ENCODE measurements at places on chromosomes 7 and 10. TPM values are rescaled to one million over a fixed set of nuclear protein-coding genes. Genes with fewer than 3 reads are reported as not detected.

Gene C10orf95
- not detected for total RNA-seq

GRCh38 chr7:112199672-112200071 lies 6.5 kb downstream of the DOCK4 start:
- DNase-seq = no peak

DNA sequence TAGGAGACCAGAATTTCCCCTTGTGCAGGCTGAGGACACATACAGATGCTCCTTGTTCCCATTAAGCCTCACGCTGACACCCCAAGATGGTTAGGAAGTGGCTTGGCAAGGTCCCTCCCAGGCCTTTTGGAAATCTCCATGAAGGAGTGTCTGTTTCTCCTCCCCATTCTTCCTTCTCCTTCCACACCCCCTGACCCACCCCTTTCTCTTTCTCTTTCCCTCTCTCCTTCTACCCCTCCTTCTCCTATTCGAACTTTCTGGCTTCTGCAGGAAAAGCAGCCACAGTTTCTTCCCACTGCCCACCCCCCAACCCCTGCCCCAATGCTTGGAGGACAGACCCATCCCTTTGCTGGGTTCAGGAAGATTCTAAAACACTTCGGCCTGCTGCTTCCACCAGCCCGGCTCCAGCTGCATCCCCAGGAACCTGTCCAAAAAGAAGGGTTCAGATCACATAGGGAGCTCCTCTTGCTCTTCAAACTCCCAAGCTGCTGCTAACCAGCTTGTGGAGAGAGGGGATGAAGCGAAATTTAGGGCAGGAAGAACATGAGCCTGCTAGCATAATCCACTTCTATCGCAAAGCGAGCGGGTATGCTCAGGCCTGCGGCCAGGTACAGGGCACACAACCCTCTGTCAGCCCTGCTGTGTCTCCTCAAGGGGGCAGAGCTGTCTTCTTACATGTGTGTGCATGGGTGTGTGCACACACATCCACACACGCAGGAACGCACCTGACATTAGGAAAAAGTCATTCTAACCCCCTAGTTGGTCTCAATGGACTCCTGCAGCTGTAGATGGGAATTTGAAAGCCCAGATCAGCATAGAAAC lies 80.4 kb downstream of the PPP1R3C start:
- DNase-seq = peak; percentile 29

DNA sequence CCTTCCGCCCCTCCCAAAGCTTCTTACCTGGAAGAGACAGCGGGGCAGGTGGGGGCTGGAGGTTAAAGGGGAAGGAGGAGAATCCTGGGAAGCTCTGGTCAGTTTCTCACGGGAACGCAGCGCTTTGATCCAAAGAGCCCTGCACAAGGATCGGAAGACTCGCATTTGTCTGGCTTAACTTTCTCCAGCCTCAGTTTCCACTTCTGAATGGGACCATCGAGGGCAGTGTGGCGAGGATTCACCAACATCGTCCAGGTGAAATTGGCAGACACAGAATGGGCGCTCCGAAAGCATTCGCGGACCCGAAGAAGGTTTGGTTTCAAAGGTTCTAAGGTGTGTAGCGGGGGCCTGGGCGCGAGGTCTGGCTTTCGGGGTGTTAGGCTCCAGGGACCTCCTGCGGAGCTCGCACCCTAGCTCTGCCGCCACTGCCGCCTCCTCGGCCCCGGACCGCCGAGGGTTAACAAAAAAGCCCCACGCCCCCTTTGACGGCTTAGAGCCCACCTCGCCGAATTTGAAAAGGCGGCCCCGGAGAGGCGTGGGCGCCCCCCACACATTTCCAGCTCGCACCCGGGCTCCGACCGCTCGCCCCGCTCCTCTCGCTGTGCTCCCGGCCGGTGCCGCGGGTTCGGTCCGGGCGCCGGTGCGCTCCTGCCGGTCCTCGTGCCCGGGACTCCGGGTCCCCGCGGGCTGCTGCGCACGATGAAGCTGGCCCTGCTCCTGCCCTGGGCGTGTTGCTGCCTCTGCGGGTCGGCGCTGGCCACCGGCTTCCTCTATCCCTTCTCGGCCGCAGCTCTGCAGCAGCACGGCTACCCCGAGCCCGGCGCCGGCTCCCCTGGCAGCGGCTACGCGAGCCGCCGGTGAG lies at the start of gene COL26A1:
Gene COL26A1, plus strand, starts transcription at position 542 of the 862 bp plus-strand sequence. Its CDS starts 158 bp downstream, at position 700.
- DNase-seq = peak; percentile 24

DNA sequence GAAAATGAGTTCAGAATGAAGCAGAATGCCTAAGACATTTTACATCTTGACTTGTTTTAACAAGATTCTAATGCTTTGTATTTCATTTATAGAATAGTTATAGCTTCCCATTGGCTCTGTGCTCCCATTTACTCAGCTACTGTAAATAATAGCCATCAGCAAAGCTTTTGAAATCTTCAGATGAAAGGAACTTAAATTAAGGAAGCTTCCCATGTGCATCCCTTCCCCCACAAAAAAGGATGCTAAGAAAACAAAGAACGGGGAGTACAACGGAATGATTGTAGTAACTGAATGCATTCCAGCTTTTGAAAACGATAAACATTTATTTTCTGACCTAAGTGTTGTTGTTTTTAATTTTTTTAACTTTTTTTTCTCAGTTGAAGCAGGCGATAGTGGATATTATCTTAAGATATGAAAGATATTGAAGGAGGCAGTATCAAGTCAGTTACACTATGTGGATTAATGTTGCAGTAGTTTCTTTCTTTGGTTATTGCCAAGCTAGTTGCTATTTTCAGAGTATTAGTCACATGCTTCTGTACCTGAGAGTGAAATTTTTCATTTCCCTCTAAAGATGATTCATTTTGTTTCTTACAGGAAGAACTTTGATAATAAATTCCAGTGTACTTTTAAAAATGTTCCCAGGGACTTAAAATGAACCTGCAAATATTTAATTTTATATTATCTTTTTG lies 129.2 kb downstream of the KCND2 start:
- no peak for DNase-seq

Gene WNT2
- total RNA-seq = 0.14 TPM

- DNase-seq = no peak
These were observed 5.4 kb downstream of the TBATA start for GRCh38 chr10:70779511-70780369.

DNA sequence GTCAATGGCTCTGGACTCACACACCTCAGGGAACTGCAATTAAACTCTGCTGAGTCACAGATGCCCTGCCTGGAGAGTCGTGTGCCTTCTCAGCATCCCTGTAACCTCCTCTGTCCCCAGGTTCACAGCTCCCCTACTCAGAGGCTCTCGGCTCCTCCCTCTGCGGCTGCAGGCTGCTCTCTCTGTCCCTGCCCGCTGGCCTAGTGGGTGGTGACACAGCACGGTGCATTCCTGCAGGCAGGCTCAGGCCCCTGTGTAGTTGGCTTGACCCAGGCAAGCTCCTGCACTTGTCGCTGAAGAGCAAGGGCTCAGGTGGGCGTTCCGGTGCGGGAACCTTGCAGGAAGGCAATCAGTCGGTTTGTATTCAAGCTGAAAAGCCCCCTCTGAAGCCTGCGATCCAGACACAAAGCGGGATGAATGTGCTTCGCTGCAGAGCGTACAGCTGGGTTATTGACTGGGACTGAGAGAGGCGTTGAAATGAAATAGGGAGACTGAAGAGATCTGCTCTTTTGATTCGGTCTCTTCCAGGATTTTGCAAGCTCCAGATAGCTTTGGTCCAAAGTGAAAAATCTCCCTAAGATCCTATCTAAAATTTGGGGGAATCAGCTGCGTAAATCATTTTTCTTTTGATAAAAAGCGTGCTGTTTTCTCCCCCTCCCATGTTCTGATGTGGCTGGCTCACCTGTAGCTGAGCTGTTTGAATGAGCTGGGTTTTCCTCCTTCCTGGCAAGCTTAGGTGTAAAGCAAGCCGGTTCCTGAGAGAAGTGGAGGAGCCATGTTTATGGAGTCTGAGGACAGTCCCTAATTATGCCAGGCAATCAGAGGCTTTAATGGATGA lies 208.7 kb upstream of the PHYHIPL start:
- DNase-seq = peak; percentile 18

DNA sequence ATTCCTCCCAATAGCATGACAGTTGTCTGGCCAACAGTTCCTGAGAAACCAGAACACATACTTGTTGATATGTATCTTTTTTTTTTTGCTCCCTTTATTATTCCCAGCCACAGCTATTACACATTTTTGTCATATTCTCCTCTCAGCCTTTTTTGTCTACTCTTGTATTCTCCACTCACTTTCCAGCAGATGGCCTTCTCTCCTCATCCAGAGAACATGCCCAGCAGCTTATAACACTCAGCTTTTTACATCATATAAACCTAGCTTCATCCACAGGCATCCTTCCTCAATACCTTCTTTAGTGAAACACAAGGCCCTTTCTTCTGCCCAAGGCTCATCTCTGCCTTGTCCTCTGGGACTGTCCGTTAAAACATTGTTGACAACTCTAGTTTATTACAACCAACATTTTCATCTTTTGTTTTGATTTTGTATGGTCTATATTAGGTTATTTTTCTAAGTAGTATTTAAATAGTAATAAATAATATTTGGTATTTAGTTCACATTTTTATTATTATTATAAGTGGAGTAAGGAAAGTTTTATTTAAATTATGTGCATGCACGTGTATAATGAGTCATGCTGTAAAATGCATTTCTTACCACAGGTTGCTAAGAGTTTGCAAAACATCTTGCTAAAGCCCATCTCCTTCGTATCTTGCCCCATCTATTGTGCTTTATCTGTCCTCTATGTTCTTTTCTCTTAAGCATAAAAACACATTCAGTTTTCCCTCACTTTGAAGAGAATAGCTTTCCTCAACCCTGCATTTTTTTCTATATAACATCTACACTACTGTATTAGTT lies 101.5 kb downstream of the ORC5 start:
- DNase-seq = no peak

GRCh38 chr7:123727071-123727837 lies 21.5 kb downstream of the WASL start:
- DNase-seq = no peak

Gene TAS2R4
- total RNA-seq = 0.25 TPM

GRCh38 chr10:48607356-48608278 lies 2.7 kb upstream of the ARHGAP22 start:
- no peak for DNase-seq

DNA sequence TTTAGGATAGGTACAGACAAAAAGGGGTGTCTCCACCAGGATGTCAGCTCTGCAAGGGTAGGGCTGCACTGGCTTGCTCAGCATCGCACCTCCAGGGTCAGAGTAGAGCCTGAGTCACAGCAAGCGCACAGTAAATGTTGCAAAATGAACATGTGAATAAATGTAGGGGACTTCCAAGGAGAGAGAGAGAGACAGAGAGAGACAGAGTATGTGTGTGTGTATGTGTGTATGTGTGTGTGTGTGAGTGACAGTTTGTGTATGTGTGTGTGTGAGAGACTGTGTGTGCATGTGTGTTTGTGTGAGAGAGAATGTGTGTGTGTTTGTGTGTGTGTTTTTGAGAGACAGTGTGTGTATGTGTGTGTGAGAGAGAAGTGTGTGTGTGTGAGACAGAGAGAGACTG lies 163.3 kb downstream of the RPS24 start:
- no peak for DNase-seq

GRCh38 chr7:132618271-132618955 lies 42.1 kb upstream of the PLXNA4 start:
- no peak for DNase-seq

Gene R3HCC1L
- 5.9 TPM for total RNA-seq

DNA sequence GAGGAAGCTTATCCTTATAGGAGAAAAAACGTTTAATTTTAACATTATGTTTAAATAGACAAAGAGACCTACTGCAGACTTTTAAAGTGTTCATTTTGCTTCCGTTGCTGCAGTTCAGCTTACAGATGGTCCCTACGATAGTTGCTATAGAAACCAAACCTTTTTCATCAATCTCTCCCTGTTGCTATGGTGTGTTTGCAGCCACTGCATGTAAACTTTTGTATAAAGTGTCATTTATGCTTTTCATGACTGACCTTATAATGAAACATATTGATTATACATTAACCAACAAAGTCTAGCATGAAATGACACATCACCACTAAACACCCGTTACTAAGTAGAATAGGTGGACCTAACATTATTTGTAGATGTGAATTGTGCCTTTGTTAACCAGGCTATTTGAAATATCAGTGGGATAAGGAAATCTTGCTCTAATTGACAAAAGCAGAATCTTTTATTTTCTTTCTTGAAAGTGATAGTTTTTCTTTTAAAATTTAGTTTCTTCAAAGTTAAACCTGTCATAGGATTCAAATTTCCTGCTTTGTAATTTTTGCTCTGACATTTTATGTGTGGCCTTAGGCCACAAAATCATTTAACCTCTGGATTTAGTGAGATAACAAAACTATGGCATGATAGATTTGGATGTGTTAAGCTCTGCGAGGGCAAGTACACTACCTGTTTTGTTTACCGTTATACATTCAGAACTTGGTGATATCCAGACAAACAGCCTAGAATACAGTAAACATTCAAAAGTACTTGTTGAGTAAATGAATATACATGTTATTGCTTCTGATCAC lies 64.0 kb downstream of the CACNB2 start:
- no peak for DNase-seq

Gene CCDC3
- 5.8 TPM for total RNA-seq

Gene CALCR
- 0.08 TPM for total RNA-seq

- no peak for DNase-seq
These were observed 64.3 kb upstream of the CCDC6 start for GRCh38 chr10:59970396-59971368.

Gene GIMAP8
- total RNA-seq = 11.0 TPM

GRCh38 chr10:19194866-19195265 lies 146.3 kb downstream of the MALRD1 start:
- no peak for DNase-seq

- DNase-seq = no peak
These were observed 274.6 kb upstream of the SMIM30 start for GRCh38 chr7:113392841-113393540.

DNA sequence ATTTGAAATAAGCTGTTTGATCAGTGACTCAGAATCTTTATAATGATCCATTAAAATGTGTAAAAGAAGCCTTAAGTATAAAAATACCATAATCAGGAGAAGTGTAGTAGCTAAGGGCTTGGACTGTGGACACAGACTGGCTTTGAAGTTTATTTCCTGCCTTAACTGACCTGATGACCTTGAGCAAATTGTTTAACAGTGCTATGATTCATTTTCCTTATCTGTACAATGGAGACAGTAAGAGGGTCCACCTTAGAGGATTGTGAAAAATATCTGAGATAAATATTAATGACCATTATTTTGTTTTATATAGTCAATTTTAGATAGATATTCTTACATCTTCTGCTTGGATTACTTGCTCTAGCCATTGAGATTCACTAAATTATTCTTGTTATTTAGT lies 13.3 kb upstream of the RPA3 start:
- no peak for DNase-seq

- DNase-seq = no peak
These were observed 10.9 kb downstream of the MACC1 start for GRCh38 chr7:20206104-20206896.

- DNase-seq = peak; percentile 73
These were observed 69.0 kb downstream of the TNRC18 start for GRCh38 chr7:5354460-5355232.

Gene PAPOLB
- total RNA-seq = 0.05 TPM

All from left ventricle myocardium inferior (tissue), 1 donor.